ENCODE measurements at places on chromosomes 16 and 17.

DNA sequence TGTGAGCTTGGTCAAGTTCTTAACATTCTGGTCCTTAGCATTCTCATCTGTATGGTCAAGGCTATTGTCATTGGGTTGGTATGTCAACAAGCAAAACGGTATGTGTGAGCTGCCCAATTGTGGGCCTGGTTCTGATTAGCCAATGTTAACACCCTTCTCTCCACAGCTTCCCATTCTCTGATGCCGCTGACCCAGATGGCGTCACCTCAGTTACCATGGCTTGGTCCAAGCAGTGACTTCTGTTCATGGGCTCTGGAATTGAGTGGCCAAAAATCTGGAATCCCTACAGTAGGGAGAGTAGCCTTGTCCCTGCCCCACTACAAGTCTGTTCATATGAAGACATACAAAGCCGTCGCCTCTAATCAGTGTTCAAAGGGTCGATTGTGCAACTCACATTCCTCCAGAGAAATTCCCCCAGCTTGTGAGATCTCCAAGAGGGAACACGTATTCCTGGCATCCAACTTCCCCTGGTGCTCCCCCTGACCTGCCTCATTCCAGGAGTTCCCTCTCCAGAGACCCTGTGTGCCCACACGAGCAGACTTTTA is 15.8 kb downstream of the TMEM98 start:
- DNase-seq, result peak; percentile 67

DNA sequence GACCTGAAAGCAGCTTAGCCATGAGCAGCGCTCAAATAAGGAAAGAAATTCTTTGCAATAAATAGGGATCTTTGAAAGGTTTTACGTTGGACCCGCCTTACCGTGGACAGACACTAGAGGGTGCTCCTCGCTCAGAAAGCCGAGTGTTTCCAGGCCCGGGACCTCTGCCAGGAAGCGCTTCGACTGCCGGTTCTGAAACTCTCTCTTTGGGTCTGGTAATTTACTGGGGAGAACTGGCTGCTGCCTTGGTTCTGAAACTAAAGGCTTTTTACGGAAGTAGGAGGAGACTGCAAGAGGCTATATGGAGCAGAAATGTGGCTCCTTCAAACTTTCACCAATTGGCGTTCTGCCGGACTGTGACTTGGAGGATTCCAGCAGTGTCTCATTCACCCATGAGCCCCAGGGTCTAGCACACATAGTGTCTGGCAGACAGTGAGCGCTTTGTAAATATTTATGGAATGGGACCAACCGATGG is 45.6 kb upstream of the HOXB9 start:
- peak; percentile 66 for DNase-seq

DNA sequence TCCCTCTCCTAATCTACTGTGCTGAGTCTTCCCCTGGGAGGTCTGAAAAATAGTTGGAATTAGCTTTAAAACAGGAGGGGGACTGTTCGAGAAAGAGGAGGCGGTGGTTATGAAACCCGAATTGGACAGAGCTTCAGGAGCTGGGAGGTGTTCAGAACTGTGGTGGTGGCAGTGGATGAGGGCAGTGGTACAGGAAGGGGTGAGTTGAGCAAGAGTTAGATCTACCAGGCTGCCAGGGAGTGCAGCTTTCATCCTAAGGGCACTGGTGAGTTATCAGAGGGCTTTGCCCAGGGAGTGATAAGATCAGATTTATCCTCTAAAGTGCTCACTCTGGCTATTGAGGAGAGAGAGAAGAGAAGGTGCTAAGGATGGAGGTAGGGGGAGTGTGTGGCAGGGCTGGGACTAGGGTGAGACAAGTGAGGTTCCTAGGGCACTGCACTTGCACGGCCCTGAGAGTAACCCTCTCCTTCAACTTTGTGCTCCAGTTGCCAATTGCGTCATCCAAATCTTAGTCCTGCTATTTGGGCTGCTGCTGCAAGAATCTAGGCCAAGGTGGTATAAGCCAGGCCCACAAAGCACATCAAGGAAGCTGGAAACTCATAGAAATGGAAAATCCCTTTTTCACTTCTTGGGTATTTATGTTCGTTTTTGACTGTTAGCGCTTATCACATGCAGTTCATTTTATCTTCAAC is 540.3 kb downstream of the XYLT1 start:
- DNase-seq, result no peak

GRCh38 chr17:45907750-45908395 is 13.5 kb downstream of the MAPT start:
- no peak for DNase-seq

DNA sequence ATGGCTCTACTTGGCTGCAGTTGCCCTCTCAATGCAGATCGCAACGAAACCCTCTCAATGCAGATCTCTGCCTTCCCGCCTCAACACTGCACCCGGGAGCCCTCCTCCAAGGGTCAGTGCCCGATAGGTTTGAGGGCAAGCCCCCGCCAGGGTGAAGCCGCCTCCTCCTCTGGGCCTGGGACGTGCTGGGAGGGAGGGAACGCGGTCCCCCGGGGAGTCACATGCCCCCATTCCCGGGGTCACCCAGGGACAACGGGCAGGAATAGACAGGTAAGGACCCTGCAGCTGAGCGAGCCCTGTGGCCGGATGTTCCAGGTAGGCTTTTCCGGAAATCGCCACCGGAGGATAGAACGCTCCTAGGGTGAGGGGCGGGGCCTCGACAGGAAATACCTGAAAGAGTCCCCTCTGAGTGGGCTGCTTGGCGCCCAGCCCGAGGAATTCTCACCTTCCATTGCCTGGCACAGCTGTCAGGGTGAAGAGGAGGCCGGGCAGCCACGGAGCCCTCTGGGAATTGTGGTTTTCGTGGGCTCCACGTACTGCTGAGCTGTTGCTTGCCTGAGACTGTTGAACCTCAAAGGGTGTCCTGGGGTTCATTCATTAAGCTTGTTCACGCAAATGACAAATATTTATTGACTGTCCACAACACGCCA is 12.8 kb downstream of the ZNF174 start:
- DNase-seq, result no peak

All from ovary (tissue), 10 donors.